ENCODE measurements at places on chromosomes 7 and 10.

GRCh38 chr10:78579995-78580394 is 488.8 kb upstream of the ZMIZ1 start:
- DNase-seq, result no peak

- no peak for DNase-seq
Measured at GRCh38 chr7:28160551-28160991, 20.0 kb downstream of the JAZF1 start.

DNA sequence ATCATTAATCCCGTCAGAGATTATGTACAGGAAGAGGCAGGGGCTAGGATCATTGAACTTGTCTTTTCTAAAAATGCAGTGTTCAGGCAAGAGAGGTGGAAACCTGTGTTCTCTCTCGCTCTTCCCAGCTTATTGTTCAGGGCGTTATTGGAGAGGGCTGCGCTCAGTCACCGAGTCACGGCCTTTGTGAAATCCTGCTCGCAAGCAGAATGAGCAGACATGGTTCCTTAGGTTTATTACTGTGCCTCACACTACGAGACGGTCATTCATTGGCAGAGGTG is 631 bp upstream of the PRKRIP1 start:
- DNase-seq, result no peak

GRCh38 chr7:78702770-78703169 is 750.7 kb downstream of the MAGI2 start:
- no peak for DNase-seq

- no peak for DNase-seq
Measured at GRCh38 chr7:22827563-22827962, 4.9 kb upstream of the TOMM7 start.

GRCh38 chr10:36116731-36117130 is 474.6 kb upstream of the FZD8 start:
- DNase-seq, result no peak

GRCh38 chr10:77400033-77400432 is 237.6 kb downstream of the KCNMA1 start:
- no peak for DNase-seq

DNA sequence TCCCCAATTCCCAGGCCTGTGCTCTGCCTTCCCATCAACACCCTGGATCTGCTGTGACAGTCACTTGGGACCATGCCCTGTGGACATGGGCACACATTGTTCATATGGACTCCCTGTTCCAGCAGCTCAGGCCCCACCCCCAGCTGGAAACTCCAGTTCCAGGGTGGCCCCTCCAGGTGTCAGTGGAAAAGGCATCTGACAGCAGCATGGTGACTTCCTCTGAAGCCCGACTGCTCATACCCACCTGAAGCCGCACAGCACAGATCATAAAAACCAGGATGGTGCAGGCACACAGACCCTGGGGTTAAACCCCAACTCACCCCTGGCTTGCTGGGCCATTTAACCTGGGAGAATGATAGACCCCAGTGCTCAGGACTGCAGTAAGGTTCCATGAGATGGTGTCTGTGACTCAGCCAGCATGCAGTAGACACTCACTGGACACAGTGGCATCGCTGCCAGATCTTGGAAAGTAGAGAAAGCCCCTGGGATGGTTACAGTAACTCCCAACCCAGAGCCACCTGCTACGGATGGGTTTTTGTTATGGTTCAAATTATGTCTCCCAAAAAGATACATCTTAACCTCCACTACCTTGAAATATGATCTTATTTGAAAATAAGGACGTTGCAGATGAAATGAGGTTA is 72.6 kb upstream of the NANOS1 start:
- DNase-seq, result no peak

DNA sequence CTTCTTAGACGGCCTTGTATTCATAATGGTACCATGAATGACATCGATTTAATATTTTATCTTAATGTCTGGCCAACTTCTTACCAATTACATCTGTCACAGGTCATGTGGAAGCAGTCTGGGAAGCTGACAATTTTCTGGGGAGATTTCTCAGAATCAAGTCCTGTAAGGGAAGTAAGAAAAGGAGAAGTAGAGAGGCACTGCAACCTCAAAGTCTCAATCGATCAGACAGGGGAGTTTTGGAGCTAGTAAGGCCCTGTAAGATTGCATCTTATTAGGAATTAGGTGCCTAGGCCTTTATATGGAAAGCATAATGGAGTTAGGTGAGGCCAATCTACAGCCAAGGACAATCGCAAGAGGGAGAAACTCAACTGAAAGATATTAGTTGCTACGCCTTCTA is 694.6 kb upstream of the SORCS1 start:
- no peak for DNase-seq

DNA sequence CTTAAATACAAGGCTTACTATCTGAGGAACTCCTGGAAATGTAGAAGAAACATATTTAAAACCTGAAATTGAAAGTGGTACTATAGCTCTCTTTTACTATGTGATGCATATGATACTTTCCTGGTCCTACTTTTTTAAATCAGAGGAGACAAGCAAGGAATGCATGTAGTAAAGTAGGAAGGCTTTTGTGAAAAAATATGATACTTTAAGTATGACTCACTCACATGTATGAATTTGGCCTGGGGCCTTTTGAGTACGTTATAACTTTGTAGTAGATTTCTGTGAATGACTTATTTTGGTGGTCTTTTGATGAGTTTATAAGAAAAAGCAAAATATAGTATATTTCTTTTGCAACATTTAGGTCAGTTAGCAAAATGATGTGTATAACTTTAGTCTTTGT is 53.8 kb downstream of the TAX1BP1 start:
- DNase-seq, result no peak

- no peak for DNase-seq
Measured at GRCh38 chr10:126841341-126841895, 63.8 kb upstream of the DOCK1 start.

DNA sequence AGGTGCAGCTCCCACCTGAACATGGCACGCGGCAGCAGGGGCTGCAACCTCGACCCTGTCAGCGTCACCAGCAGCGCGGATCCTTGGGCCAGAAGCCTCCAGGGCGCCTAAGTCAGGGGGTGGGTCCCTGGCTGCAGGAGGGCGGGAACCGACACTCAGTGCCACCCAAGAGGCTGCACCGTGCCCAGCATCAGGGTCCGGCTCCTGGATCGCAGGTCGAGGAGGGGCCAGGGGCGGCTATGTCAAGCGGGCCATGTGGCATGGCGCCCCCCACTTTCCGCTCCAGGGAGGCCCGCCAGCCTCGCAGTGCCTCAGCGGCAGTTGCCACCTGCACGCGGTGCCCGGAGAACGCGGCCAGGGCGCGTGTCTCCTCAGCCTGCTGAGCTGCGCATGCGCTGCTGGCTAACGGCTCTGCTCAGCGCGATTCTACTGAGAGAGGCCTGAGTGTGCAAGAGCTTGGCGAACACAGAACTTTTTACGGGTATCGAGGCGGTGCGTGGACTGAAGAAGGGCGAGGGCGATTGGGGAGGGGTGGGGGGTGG is at the start of gene ANKRD30A:
Gene ANKRD30A (plus strand): TSS at position 408 of the 542 bp plus-strand sequence. CDS start 190 bp downstream, outside the sequence.
- no peak for DNase-seq

DNA sequence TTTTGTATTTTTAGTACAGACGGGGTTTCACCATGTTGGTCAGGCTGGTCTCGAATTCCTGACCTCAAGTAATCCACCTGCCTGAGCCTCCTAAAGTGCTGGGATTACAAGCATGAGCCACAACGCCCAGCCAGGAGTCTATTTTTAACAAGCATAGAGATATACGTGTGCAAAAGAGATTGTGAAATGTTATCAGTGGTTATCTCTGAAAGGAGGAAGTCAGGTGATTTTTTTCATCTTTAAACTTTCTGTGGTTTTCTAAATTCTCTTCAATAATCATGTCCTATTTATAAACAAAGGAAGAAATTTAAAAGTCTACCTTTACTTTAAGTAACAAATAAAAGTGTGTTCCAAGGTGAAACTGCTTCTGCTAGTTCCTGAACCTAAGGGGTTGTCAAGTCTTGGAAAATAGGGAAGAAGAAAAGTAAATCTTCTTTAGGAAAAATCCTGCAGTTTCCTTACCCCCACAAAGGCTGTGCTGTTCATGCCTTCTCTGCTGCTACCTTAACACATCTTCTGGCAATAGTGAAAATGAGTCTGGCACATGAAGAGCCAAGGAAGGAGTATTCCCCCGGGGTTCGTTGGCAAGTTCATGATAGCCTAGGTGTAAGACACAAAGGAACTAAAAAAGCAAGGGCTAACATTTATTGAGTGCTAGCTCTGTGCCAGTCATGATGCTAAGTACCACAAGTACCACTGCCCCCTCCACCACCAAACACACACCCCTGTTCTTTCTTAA is 51.1 kb downstream of the CYP26A1 start:
- DNase-seq, result no peak

GRCh38 chr7:24328050-24328449 is 44.1 kb downstream of the NPY start:
- no peak for DNase-seq

DNA sequence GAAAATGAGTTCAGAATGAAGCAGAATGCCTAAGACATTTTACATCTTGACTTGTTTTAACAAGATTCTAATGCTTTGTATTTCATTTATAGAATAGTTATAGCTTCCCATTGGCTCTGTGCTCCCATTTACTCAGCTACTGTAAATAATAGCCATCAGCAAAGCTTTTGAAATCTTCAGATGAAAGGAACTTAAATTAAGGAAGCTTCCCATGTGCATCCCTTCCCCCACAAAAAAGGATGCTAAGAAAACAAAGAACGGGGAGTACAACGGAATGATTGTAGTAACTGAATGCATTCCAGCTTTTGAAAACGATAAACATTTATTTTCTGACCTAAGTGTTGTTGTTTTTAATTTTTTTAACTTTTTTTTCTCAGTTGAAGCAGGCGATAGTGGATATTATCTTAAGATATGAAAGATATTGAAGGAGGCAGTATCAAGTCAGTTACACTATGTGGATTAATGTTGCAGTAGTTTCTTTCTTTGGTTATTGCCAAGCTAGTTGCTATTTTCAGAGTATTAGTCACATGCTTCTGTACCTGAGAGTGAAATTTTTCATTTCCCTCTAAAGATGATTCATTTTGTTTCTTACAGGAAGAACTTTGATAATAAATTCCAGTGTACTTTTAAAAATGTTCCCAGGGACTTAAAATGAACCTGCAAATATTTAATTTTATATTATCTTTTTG is 129.2 kb downstream of the KCND2 start:
- no peak for DNase-seq

GRCh38 chr10:104449391-104449790 is 95.8 kb downstream of the CFAP58 start:
- DNase-seq, result no peak

DNA sequence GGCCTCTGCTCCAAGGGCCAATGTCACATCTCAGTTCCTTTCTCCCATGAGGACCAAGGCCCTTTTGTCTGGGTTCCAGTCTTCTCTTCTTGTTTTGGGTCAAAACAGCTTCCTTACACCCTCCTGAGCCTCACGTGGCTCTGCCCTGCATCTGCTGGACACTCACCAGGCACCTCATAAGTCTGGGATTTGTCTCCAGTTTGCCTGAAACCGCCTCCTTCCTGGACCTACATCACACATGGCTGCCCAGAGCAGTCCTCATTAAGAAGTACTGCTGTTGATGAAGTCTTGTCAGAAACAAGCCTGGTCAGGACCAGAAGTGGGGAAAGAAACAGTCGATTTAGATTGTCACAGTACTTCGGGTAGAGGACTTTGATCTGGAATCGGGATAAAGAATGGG is 173.4 kb upstream of the BMPER start:
- DNase-seq, result no peak

GRCh38 chr10:118594392-118595063 is 920 bp downstream of the PRLHR start:
- no peak for DNase-seq

DNA sequence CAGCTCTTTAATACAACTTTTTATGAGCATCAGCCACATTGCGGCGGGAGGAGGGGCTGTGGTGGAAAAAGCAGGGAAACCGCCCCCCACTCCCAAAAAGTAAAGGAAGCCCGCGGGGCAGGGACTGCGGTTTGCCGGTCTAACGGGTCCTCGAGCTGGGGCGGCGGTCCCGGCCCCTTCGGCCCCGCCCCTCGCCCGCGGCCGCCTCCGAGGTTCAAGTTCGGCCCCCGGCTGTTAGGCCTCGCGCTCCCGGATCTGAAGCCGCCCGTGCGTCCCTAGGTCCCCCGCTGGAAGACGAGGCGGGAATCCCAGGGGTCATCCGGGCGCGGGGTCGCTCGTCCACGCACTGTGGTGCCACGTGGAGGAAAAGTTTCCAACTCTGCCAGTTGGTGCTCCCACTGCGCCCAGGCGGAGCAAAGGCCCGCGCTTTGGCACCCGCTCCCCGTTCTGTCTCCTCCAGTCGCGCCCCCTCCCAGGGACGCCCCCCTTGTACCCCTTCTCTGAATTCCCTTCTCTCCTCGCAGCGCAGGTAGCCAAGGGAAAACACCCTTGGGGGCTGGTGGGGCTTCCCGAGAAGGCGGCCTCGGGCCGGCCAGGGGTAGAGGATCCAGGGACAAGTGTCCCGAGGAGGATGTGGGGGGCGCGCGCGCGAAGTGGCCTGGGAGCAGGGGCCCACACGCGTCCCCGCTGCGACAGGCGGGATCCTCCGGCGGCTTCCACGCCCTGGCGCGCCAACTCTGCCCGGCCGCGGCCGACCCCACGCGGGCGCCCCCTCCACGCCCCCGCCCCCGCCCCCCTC is 798 bp upstream of the AUTS2 start:
- DNase-seq, result no peak

DNA sequence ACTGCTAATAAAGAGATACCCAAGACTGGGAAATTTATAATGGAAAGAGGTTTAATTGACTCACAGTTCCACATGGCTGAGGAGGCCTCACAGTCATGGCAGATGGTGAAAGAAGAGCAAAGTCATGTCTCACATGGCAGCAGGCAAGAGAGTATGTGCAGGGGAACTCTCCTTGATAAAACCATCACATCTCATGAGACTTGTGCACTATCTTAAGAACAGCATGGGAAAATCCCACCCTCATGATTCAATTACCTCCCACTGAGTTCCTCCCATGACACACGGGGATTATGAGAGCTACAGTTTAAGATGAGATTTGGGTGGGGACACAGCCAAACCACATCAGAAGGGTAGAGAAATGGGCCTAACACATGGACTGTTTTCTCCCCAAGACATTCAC is 156.3 kb downstream of the CCDC71L start:
- no peak for DNase-seq

- no peak for DNase-seq
Measured at GRCh38 chr7:41403291-41403690, 299.6 kb downstream of the INHBA start.

DNA sequence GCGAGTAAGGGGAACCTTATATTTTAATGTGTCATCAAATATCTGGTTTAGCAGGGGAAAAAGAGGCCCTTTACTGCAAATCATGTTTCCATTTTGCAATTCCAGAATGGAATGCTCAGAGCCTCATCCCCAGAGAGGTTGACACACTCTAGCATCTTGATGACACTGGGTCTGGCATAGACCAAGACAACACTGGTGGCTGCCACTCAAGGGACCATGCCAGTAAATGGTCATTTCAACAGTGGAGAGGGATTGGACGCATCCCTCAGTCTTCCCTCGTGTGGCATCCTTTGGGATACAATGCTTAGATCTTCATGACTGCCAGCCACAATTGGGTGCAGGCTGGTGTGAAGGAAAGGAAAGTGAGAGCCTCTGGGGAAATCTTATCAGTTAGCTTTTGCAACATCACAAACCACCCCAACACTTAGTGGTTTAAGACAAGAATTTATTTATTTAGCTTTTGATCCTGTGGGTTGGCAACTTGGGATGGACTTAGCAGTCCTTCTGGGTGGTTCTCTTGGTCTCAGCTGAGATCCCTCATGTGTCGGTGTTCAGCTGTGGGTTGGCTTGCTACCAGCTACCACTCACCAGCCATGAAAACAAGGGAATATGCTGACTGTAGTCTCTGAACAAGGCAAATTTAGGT is 21.6 kb downstream of the TACC2 start:
- DNase-seq, result no peak

All from GM18507 (cell line).